ENCODE measurements at places on chromosomes 4 and X.

DNA sequence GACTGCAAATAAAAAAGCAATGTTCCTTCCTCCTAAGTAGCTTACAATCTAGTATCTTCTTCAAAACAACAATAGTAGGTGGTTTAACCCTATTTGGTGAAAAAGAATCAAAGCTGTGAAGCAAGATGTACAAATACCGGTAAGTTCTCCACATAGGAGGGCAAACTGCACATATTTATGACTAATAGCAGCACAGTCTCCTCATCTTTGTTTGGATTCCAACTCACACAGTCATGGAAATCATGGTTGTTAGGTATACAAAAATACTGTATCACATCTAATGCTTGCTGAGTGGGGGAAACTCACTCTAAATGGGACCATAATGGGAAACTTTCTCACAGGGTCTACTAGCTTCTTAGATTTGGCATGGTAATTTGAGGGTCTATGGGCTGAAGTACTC is 597.2 kb downstream of the INPP4B start:
- DNase-seq, result no peak

- peak; percentile 33 for DNase-seq
Observed at GRCh38 chr4:117783716-117784115, 250.6 kb upstream of the NDST3 start.

GRCh38 chrX:23559975-23560374 is 107.3 kb upstream of the PRDX4 start:
- DNase-seq, result no peak

DNA sequence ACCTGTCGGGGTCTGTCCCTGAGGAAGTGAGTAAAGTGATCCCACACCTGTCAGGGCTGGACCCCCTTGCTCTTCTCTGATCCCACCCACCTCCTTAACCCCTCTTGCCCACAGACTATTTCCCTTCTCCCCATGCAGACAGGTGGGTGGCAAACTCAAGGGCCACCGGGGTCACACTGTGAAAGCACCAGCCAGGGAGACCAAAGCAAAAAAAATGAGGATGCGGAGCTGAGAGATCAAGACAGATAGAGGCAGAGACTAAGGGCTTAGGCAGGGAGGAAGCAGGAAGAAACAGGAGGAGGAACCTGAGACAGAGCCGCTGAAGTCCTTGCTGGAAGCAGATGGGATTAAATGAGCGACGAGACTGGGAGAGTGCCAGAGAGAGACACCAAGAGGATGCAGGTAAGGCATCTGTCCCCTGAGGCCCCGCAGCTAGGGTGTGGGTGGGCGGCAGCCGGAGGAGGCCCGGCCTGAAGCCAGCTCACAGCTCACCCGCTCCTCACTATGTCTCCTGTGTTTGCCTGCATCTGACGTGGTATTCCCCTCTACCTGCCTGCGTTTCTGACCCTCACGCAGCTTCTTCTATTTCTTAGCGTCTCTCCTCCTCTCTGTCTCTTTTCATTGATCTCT is 7.2 kb downstream of the TIMM17B start:
- no peak for DNase-seq

DNA sequence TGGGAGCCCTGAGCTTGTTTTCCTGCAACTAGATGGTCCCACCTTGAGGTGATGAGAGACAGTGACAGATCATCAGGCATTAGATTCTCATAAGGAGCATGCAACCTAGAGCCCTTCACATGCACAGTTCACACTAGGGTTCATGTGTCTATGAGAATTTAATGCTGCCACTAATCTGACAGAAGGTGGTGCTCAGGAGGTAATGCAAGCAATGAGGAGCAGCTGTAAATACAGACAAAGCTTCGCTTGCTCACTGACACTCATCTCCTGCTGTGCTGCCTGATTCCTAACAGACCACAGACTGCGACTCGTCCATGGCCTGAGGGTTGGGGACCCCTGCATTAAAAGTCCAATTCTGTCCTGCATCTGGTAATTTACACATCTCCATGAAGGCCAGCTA is 141.6 kb downstream of the KCNIP4 start:
- DNase-seq, result no peak

Data from eye (tissue), 1 donor.